MV-4-11 (cell line): ENCODE measurements at places on chromosomes 5 and 9.

GRCh38 chr5:141441571-141442170 is 11.4 kb downstream of the PCDHGA12 start:
- no peak for DNase-seq

- no peak for DNase-seq
Measured at GRCh38 chr5:74020503-74020902, 394.5 kb downstream of the ARHGEF28 start.

DNA sequence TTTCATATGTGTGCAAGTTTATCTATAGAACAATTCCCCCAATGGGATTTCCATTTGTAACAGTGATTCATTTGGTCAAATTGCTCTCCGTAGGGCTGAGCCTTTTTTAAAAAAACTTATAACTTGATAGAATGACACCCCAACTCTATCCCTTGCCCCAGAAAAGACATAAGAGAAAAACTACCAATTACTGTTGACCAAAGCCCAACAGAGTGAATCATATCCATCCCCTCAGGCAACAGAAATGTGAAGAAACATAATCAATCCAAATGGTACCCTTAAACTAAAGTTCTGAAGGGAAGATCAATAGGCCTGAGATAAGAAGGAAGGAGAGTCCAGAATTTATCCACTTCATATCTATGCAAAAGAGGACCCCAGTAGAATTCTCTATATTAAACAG is 17.8 kb downstream of the TICAM2 start:
- DNase-seq, result no peak

GRCh38 chr5:1421521-1422341 is 23.5 kb downstream of the SLC6A3 start:
- DNase-seq, result no peak

GRCh38 chr5:57772512-57772911 is 289.9 kb upstream of the ACTBL2 start:
- no peak for DNase-seq

- DNase-seq, result peak; percentile 32
Measured at GRCh38 chr9:13963005-13963653, 350.8 kb downstream of the NFIB start.

- no peak for DNase-seq
Measured at GRCh38 chr9:70085241-70085640, 41.6 kb downstream of the MAMDC2 start.

- no peak for DNase-seq
Measured at GRCh38 chr9:78609450-78609849, 312.5 kb downstream of the PSAT1 start.

- DNase-seq, result peak; percentile 75
Measured at GRCh38 chr9:114480746-114481435, 24.4 kb downstream of the WHRN start.

GRCh38 chr9:109422641-109423040 is 75.5 kb downstream of the PTPN3 start:
- DNase-seq, result no peak

DNA sequence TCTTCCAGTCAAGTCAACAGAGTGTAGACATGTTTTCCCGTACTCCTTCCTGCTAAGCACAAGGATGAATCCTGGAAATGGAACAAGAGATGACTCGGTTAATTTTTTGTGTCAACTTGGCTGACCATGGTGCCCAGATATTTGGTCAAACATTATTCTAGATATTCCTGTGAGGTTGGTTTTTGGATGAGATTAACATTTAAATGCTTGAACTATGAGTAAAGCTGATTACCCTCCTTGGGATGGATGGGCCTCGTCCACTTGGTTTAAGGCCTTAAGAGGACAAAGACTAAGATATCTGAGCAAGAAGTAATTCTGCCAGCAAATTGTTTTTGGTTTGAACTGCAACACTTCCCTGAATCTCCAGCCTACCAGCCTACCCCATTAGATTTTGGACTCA is 338.1 kb upstream of the MSX2 start:
- DNase-seq, result no peak

GRCh38 chr9:13142776-13143175 is 136.7 kb downstream of the MPDZ start:
- no peak for DNase-seq

- DNase-seq, result no peak
Measured at GRCh38 chr9:113746486-113746885, 129.6 kb upstream of the ZNF618 start.

- no peak for DNase-seq
Measured at GRCh38 chr5:108398964-108399363, 17.1 kb upstream of the FBXL17 start.

DNA sequence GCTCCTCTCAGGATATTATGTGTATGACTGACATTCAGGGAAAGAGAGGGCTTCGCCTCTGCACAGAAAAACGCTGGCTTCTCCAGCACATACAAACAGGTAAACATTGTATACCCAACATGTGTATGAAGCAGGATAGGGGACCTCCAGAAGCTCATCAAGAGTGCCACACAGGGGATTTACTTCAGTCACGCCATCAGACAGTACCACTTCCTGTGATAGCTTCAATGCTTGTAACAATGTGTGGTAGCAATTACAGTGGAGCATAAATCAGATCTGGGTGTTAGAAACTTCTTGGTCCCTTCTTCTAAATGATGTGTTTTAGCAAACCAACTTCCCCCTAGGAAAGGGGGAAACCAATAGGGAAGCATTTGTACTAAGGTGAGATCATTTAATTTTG is 160.8 kb downstream of the TSSK1B start:
- peak; percentile 3 for DNase-seq

GRCh38 chr5:176624938-176625337 is 5.4 kb downstream of the SNCB start:
- no peak for DNase-seq

DNA sequence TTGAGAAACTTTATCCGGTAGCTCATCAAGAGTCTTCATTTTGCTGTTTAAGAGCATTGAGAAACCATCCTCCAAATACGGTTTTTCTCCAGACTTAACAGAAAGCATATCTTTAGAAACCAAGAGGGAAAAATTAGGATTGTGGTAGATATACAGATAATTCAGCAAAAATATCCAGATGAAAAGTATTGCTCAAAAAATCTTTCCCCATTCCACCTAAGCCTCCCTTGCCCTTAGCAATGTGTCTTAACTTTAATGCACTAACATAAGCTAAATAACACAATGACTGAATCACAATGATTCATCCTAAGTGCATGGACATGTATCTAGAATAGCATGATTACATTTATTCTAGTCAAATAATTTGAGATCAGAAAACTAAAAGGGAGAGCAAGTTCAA is 130.3 kb upstream of the TARS1 start:
- DNase-seq, result no peak

- DNase-seq, result no peak
Measured at GRCh38 chr9:77697238-77697984, 49.3 kb upstream of the GNA14 start.

GRCh38 chr9:90974016-90974415 is 172.4 kb downstream of the SYK start:
- no peak for DNase-seq

GRCh38 chr5:14295610-14296009 is 152.5 kb downstream of the TRIO start:
- DNase-seq, result no peak

DNA sequence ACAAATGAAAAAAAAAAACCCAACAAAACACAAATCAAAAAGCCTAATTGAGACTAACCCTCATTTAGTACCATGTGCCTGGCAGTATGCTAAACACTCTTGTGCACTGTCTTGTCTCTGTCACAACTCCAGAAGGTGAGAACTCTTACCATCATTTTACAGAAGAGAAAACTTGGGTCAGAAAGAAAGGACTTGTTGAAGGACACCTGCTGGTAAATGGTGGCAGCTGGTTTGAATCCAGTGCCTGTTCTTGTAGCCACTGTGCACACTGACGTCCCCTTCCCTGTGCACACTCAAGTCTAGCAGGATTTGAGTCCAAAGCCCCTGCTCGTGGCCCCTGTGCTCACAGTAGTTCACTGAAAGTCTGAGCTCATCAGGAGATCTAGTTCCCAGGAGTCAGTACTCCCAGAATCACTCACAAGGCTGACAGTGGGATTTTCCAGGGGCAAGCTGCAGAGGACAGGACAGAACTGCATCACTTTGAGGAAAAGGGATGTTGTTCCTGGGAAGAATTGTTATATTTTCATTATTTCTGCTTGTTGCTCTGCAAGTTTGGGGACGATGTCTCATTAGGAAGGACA is 43.0 kb upstream of the HSD17B4 start:
- peak; percentile 6 for DNase-seq

- DNase-seq, result no peak
Measured at GRCh38 chr9:106174346-106174745, 480.0 kb downstream of the TMEM38B start.

DNA sequence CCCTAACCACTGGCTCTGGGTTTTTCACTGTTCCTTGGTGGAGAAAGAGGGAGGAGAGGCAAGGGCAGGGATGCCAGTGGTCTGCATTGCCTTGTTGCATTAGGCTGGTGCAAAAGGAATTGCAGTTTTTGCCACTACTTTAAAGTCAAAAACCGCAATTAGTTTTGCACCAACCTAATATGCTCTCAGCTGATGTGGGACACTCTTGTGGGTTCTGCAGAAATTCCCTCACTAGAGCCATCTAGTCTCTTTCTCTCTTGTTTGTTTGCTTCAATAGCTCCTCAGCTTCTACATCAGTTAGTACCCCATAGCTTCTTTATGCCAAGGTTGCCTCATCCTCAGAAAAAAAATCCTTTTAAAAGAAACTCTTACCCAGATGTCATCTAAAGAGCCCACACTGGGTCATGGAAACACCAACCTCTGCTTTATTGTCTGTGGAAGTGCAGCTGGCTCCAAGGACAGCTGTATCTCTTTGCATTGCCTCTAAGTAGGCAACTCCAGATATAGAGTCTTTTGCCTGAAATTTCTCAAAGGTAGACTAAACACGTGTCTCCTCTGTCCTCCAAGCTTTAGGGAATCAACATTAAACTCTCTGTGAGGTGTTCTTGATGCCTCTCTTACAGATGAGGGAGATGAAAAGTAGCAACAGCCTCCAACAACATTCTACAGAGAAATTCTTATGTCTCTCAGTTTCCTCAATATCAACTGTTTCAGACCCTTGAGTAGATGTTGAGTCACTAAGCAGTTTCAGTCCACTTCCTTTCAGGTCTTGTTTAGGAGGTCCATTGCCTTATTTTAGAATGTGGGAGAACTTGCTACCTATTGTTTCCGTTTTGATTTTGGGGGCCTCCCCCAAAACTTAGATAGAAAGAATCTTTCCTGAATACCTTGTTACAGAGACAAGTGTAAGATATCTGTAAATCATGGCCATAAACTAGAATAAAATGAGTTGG is 84.9 kb upstream of the MEF2C start:
- DNase-seq, result no peak

DNA sequence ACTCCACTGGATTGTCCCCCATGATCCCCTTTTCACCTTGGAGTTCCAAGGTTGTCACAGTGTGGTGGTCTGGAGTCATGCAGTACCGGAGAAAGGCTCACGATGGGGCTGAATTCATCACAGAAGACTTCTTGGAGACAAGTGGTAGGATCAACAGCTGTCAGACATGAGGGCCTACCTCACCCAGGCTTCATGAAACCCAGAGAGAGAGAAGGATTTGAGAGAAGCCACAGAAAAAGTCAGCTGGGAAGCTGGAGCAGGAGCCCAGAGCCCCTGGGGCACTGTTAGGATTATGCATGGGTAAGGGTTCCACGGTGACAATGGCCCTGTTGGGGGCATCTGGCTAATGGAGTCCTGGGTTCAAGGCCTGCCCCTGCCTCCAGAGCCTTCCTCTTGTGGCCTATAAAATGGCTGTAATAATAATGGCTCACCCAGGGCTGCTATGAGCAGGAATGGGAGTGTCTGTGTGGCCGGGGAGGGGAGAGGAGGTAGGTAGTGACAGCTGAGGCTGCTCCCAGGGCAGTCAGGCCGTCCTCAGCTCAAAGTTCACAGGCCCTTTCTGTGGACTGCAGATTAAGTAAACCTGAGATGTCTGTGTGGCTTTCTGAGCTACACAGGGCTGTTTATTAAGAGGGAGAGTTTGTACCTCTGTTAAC is 910 bp downstream of the TRIM14 start:
- DNase-seq, result peak; percentile 65

DNA sequence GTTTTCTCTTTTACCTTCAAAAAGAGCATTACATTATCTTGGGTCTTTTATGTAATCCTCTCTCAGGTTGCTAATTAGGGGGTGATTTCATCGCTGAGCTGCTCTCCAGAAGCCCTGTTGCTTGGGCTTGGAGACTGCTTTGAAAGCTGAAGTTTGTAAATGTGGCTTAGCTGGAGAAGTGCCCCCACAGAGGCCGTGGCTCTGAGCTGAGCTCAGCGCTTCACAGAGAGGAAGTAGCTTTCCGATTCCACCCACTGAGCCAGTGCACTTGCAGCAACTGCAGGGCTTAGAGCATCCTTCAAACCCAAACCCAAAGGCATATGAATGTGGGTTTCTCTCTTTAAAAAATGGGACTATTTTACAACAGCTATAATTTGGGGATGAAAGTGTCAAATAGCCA is 13.7 kb upstream of the NXNL2 start:
- DNase-seq, result peak; percentile 74

- no peak for DNase-seq
Measured at GRCh38 chr9:95133325-95133705, 184.2 kb downstream of the FANCC start.

DNA sequence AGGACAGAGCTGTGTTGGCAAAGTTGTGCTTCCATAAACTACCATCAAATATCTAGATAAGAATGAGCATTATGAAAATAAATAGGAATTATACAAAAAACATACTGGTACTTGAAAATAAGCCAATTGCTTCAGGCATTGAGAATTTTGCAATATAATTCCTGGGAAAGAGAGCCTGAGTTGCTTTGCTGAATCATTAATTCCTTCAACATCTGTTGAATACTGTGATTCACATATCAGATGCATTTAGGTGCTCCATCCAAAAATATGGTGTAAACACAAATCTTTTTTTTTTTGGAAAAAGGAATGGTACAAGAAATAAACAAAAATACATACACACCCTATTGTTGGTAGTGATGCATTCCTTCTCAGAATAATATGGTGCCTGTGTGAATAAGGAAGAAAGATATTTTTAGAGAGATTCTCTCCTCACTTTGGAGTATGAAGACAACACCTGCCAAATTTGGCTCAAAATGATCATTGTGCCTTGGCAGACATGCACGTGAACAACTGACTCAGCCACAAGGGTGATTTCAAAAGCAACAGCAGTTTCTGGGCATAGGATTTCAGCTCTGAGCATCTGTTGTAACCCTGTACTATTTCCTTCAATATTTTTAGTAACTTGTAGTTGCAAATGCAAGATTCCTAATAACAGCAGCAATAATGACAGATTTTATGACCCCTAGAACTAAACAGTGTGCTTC is 96.7 kb downstream of the CAVIN4 start:
- DNase-seq, result no peak

- DNase-seq, result no peak
Measured at GRCh38 chr5:102682101-102682647, 72.9 kb upstream of the PAM start.

DNA sequence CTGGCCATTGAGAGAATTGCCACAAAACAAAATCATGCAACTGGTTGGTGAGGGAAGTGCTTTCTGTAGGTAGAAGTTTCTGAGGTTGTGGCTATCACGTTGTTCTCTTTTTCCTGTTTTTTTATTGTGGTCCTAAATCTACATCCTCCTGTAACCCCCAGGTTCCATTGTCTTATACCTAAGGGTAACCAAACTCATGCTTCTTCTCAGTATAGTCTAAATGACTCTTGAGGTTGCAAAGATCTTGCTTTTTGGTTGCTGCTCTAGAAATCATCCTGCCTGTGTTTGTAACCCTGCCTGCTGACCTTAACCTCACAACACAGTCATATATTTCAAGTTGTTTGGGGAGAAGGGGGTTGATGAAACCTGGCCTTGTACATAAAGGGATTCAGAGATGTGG is 273.1 kb downstream of the CD180 start:
- no peak for DNase-seq

GRCh38 chr5:3896098-3896497 is 300.5 kb downstream of the IRX1 start:
- DNase-seq, result no peak

- no peak for DNase-seq
Measured at GRCh38 chr5:152477536-152477935, 72.5 kb upstream of the NMUR2 start.
